ENCODE measurements at places on chromosomes 12 and 14.

- DNase-seq = no peak
Measured at GRCh38 chr12:66011731-66012130, 118.8 kb downstream of the LLPH start.

DNA sequence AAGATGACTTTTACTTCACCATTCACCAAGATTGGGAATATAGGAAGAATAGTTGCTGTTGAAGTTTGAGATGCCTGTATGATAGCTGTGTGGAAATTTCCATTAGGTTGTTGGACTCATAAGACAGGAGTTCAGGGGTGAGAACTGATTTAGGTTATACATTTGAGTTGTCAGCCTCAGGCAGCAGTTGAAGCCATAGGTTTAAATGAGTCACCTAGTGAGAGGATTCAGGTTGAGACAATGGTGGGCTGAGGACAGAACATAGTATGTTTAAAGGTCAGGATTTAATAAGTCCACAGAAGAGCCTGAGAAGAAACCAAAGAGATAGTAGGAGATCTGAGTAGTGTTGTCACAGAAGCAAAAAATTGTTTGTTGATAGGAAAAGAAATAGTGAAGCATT is 63.6 kb upstream of the MON2 start:
- DNase-seq = no peak

DNA sequence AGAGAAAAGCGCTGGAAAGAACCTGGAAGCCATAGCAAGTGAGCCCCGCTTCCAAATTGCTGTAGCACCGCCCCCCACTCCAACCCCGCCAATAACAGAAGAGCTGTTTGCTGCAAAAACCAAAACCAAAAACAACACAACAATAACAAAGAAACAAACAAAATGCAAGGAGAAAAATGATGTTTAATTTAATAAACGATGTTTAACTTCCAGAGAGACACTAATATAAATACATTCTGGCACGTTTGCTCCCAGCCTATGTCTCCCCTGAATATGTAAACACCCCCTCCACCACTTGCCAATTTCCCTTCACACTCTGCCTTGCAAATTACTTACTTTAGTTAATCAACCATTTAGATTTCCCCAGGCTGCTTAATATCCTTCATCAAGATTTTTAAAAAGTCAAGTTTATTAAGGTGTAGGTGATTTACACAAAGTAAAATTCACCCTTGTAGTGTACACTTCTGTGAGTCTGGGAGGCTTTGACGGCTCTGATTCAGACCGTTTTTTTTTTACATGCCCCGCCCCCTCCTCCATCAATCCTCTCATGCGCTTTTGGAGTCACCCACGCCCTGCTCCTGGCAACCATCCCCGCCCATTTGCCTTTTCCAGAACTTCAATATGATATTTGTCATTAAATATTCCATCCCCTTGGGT is 482 bp upstream of the IFI27L2 start:
- no peak for DNase-seq

DNA sequence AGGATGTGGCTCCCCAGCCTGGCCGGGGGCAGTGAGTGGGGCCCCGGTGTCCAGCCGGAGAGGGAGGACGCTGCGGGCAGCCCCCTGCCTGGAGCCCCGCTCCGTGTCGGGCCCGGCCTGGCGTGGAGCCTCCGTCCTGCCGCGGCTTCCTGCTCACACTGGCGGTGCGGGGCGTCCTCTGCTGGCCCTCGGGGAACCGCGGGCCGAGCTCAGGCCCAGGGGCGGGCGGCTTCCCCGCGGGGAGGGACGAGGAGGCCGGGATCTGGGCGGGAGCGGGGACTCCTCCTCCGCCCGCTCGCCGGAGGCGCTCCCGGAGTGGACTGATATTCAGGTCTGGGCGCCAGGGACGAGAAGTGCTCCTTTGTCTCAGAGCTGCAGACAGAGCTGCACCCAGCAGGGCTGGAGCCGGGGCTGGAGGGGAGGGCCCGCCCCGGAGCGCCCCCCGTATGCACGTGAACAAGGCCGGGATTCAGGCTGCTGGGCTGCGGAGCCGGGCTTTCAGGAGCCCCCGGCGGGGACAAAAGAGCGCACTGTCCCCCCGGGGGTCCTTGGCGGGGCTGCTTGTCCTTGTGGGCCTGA is 2.2 kb downstream of the MMP17 start:
- DNase-seq = peak; percentile 28

DNA sequence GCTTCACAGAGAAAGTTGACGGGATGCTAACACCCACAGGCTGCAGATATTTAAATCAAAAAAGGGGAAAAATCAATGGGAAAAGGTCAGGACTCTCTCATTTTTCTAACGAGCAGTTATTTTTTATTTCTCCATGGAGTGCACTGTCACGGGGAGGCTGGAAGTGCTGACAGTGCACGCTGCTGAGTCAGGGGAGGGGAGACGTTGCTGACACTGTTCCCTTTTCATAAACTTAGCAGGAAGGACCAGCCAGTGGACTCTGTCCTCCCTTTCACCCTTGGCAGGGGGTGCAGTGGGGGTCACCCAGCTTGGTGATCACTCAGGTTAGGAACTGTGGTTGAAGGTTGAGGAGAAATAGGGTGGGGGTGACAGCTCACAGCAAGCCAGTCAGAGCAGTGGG is 65.6 kb upstream of the FUT8 start:
- DNase-seq = no peak

DNA sequence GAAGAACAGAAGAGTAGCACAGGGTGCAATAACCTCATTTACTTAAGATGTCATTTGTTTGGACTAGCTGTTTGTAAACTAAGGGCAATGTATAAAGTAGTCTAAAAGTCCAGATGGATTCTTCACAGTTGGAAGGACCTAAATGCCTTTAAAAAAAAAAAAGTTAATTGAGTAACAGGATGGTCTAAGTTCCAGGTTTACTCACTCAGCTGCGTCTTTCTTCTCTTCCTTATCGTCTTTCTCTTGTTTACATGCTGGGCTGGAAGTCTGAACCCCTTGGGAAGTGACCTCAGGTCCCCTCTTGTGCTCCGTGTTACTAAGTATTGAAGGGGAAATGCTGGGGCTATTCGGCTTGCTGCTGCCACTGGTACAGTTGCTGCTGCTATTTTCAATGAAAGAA is 82.5 kb downstream of the SH2B3 start:
- no peak for DNase-seq

GRCh38 chr12:106106892-106107291 is 31.9 kb downstream of the NUAK1 start:
- no peak for DNase-seq

- DNase-seq = no peak
Measured at GRCh38 chr12:104297477-104298113, 5.9 kb upstream of the EID3 start.

DNA sequence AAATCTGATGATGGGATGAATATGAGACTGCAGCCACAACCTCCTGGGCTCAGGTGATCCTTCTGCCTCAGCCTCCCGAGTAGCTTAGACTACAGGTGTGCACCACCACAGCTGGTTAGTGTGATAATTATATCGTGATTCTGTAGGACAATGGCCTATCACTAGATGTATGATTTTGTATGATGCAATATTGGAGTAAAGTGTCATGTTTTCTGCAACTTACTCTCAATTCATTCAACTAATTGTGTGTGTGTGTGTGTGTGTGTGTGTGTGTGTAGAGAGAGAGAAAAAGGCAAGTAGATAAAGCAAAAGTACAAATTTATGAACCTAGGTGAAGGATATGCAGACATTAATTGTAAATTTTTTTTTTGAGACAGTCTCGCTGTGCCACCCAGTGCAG is 10.7 kb downstream of the RAD52 start:
- no peak for DNase-seq

GRCh38 chr12:69130064-69130463 is 109.3 kb upstream of the CPSF6 start:
- DNase-seq = no peak

DNA sequence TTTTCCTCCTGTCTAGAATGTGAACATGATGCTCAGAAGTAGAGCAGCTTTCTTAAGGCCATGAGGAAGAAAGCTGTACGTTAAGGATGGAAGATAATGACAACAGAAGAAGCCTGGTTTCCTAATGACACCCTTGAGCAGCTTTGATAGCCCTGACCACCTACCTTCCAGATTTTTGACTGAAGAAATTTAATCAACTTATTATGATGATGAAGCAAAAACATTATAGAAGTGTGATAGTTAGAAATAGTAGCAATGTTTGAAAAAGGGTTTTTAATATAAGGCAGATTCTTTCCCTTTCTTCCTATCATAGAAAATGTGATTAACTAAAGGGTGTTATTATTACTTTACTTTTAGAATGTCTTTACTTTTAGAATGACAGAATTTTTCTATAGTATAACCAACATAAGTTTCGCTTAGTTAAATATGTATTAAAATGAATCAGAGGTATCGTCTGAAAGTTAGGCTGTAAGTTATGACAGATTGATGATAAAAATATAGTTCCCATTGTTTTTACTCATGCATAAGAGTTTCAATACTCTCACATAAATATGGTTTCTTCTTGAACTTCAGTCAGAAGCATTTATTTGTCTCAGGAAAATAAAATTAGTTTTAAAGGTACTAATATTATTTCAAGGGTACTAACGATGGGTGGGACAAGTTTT is 50.1 kb upstream of the PPFIA2 start:
- no peak for DNase-seq

- DNase-seq = no peak
Measured at GRCh38 chr14:89990218-89990617, 34.5 kb downstream of the TDP1 start.

GRCh38 chr12:3378655-3379054 is 112.3 kb upstream of the PRMT8 start:
- DNase-seq = no peak

- DNase-seq = no peak
Measured at GRCh38 chr14:51844081-51844881, 16.1 kb upstream of the GNG2 start.

DNA sequence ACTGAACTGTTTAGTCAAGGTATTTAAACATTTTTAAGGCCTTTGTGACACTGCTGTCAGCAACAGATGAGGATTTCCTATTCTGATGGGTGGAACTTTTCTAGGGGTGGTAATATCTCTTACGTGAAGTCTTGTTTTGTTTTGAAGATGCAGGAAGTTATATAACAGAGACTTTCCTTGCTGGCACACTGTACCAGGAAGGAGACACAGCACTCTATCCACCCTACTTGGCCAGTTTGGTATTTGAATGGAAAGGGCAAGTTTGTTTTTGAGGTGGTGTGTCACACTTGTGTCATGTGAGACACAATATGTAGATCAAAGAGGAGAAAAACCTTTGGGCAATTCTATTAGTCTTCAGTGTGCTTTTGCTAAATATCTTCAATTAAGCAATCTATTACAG is 51.6 kb upstream of the SRP54 start:
- DNase-seq = no peak

DNA sequence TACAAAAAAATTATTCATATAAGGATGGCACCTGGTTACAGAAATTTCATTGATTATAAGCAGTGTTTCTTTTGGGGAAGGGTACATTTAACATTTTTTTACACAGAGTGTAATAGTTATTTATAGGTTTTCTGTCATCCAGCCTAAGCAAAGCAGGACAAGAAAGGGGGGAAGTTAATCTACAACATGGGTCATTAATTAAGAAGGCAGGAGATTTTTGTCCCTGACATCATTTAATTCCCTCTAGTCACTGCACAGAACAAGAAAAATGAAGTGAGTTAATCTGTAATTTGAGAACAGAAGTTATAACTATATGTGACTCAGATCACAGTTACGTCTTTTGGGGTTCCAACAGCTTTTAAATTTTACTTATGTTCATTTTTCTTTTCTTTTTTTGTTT is 173.4 kb downstream of the PTPRO start:
- no peak for DNase-seq

DNA sequence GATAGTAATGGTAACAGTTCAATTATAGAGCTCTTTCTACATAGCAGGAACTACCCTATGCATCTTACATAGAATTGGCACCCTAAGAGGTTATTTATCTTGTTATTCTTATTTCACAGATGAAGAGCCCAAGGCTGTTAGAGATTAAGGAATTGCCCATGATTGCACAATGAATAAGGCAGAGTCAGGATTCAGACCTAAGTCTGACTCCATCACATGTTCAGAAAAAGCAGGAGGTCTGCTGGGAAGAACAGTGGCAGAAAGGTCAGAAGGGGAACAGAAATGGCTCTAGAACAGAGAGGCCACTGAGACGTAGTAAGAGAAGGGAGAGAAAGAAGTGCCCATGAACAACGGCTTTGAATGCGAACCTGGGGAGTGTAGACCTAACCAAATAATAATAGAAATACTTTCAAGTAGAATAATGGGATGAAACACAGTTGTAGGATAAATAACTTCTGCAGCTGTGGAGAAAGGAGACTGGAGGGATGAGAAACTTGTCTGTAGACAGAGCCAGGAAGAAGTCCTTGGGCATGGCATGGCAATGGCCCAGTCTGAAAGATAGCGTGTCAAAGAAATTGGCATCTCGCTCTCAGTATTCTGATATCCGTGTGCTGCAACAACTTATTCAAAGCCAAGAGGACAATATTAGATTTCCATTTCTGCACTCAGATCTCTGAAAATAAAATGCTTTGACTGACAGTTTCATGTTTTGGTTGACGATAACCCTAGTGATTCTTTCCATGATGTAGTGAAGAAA is 17.6 kb downstream of the MYBPC1 start:
- no peak for DNase-seq

GRCh38 chr12:103768467-103769123 is 72.4 kb downstream of the NT5DC3 start:
- no peak for DNase-seq

DNA sequence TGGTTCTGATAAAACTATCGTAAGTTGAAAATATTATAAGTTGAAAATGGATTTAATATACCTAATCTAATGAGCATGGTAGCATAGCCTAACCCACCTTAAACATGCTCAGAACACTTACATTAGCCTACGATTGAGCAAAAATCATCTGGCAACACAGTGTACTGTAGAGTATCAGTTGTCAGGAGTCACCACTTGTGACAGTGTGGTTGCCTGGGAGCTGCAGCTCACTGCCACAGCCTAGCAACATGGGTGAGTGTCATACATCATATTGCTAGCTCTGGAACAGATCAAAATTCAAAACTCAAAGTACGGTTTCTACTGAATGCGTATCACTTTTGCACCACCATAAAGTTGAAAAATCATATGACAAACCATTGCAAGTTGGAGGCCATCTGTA is 203.5 kb downstream of the ATXN7L3B start:
- DNase-seq = no peak

Data from stimulated activated CD4-positive, alpha-beta T cell treated with anti-CD3 and anti-CD28 coated beads, Interleukin-12 subunit alpha, Interleukin-12 subunit beta, amount 100 ng/mL, for 24 hours (primary cell).